ENCODE measurements at places on chromosomes 16 and 17.

- no peak for DNase-seq
Observed at GRCh38 chr16:67151431-67152097, 766 bp upstream of the B3GNT9 start.

DNA sequence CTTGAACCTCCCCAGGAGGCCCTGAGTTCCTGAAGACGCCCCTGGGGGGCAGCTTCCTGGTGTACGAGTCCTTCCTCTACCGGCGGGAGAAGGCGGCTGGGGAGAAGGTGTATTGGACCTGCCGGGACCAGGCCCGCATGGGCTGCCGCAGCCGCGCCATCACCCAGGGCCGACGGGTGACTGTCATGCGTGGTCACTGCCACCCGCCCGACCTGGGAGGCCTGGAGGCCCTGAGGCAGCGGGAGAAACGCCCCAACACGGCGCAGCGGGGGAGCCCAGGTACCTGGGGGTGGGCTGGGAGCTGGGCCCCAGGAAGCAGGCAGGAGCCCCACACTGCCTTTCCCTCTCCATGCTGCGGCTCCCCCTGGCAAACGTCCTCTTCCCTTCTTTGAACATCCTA is 22.0 kb downstream of the FLYWCH1 start:
- no peak for DNase-seq

- no peak for DNase-seq
Observed at GRCh38 chr16:49542391-49542891, 168.8 kb downstream of the C16orf78 start.

DNA sequence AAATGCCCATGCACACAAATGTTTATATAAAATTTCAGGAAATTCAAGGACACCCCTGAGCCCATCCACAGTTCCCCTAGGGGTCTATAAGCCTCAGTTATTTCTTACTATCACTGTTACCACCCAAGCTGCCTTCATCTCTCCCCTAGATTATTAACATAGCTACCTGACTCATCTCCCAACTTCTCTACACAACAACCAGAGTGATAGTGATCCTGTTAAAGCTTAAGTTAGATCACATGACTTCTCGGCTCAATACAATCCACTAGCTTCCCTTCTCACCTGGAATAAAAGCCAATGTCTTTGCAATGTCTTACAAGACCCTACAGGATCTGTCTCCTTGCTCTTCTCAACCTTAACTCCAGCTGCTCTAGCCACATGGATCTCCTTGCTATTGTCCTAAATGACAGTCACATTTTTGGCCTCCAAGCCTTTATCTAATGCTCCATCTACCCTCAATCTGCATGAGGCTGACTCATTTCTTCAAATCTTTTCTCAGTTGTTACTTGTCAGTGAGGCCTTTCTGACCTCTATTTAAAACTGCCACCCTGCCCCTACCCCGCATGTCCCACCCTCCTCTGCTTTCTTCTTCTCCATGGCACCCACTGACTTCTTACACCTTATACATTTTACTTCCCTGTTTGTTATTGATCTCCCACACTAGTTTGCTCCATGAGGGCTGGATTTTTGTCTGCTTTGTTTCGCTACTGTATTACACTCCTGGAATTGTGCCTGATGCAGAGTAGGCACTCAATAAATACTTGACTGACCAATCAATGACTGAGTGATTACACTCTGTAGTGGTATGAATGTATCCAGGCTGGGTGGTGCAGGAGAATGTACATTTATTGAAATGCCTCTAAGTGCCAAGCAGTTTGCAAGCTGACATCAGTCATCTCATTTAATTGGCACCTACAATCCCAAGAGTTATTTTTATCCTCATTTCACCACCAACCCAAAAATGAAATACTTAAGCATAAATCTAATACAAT is 5.2 kb upstream of the LIG3 start:
- DNase-seq, result no peak

GRCh38 chr17:50177983-50178834 is 12.4 kb downstream of the SGCA start:
- peak; percentile 90 for DNase-seq

DNA sequence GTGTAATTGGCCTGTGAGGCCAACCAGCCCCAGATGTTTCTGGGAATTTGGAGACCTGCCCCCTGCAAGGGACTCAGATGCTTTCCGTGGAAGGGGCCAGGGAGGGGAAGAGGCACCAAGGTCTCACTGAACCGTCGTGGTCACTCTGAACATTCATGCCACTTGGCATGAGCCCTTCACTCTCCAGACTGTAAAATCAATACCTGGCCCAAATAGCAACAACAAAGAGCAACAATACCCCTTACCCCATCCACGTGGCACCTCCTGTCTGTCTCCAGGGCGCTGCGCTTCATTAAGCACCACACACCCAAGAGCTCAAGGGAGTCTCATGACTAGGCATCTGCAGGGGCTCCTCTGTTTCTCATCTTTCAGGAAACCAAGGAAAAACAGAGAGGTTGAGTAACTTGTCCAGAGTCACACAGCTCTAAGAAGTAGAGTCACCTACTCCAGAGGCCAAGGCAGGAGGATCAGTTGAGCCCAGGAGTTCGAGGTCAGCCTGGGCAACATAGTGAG is 52.8 kb downstream of the SOCS1 start:
- no peak for DNase-seq

DNA sequence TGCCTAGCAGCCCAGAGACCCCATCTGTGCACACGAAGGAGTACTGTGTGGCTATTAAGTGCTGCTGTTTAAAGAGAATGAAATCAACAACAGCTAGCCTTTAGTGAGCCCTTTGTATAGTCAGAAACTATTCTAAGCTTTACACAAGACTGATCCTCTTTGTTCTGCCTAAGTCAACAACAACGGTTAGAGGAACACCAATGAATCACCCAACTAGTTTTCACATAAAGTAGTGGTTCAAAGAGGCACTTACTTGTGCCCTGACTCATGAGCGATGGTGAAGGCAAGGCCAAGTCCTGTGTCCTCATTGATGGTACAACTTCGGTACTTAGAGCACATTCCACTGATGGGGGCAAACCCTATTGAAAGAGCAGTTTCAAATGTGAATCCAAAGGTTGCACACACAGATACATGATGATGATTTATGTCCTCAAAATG is 75.8 kb downstream of the ADAMTS18 start:
- no peak for DNase-seq

GRCh38 chr17:66892246-66892645 is 57.3 kb downstream of the CACNG5 start:
- no peak for DNase-seq

- no peak for DNase-seq
Observed at GRCh38 chr16:84404936-84405639, 36.8 kb downstream of the ATP2C2 start.

DNA sequence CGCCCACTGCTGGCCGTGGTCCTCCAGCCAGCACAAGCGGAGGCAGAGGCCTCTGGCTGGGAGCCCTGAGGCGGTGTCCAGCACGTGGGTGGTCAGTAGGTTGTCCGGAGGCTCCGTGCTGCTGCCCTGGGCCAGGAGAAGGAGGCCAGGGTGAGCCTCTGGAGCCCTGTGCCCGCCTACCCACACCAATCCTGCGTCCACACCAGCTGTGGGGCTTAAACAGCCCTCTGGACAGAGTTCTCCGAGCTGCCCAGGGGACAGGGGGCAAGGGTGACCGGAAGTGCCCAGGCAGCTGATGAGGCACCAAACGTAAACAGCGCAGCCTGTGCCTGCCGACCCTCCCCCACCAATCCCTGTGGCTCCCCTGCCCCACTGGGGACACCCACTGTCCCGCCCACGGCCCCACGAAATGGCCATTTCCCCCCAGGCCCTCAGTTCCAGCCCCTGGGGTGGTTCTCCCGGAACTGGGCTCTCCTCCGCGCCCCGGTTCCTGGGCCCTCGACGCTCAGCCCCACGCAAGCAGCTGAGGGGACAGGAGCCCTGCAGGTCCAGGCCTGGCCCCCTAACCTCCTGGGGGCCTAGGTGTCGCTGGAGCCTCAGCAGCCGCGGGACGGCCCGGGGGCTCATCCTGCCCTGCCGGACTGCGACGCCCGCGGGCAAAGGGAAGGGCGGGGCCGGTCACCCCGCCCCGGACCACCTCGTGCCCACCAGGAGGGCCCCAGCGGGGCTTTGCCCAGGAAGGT is 27.9 kb upstream of the DBNDD1 start:
- peak; percentile 80 for DNase-seq

- DNase-seq, result no peak
Observed at GRCh38 chr17:73654241-73654640, 10.0 kb upstream of the SDK2 start.

- DNase-seq, result no peak
Observed at GRCh38 chr17:68886401-68886800, 68.8 kb downstream of the ABCA8 start.

GRCh38 chr17:53462393-53462811 is 360.3 kb upstream of the KIF2B start:
- no peak for DNase-seq

DNA sequence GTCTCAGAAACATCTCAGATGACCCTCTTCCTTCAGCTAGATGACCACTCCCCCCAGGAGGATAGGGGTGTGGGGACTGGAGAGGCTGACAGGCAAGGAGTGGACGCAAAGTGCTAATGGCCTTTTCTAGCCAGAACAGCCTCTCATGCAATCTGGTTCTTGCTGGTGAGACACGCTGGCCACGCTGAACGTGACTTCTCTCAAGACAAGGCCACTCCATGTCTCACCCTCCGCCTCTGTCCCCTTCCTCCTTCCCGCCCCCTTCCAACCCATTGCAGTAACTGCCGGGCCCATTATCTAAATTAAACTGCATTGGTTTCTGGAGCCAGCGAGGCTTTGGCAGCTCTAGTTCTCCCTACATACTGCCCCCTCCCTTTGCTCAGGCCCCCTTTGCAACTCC is 9.5 kb downstream of the CACNA1G start:
- no peak for DNase-seq

GRCh38 chr16:1631230-1631629 is 19.1 kb downstream of the CRAMP1 start:
- DNase-seq, result no peak

DNA sequence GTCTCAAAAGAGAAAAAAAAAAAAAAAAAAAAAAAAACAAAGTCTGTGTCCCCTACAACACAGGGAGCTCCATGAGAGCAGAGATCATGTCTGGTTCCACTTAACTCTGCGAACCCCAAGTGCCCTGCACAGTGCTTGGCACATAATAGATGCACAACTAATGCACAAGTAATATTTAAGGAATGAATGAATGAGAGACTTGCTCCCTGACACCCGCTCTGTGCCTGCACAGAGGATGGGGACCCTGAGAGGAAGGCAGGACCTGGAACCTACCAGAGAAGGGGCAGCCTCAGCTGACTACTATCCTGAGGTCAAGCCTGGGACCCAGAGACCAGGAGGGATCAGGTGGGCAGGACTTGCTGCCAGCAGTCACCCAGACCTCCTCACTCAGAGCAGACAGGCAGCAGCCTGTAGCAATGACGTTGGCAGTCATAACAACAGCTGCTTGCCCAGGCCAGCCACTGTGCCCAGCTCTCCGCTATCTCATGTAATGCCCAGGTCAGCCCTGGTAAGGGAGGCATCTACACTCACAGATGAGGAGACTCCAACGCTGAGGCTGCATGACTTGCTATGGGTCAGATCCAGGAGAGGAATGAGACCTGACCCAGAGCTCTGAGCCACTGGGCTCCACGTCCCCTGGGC is 2.9 kb downstream of the MYO15A start:
- no peak for DNase-seq

DNA sequence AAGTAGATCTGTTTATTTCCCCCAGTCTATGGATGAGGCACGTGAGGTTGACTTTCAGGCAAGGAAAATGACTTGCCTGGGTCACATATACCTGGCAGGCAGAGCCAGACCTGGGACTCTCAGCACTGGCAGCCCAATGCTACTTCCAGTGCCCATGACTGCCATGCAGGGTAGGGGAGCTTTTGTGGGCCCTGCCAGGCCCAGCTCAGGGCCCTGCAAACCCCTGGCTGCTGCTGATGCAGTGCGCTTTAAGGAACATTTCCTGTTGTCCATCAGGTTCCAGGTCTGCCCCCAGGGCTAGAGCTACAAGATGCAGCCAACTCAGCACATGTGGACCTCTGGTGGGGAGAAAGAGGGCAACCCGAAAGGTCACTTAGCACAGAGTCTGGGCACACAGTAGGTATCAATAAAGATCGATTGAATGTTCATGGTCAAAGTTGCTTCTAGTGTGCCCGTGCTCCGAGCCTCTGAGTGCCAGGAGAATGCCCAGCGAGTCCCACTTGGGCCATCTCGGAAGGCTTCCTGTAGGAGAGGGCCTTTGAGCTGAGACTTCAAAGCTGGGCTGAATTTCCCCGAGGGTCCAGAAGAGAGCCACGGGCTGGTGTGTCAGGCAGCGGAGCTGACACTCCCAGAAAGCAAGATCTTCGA is 513 bp upstream of the TBX21 start:
- no peak for DNase-seq

DNA sequence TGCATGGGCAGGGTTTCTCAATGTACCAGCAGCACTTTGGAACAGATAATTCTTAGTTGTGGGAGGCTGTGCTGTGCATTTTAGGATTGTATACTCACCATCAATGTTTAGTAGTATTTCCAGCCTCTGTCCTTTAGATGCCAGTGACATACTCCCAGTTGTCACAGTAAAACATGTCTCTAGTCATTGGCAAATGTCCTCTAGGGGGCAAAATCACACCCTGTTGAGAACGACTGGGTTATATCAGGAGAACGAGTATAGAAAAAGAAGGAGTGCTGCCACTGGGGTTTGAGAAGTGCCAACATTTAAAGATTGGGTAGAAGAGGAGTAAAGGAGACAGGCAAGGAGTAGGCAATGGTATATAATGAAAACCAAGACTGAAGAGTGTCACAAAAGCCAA is 37.9 kb upstream of the SMIM36 start:
- DNase-seq, result no peak

GRCh38 chr17:3887804-3888203 is 5.0 kb downstream of the CAMKK1 start:
- no peak for DNase-seq

GRCh38 chr17:58487589-58488427 is at the start of gene HSF5:
HSF5 (minus strand) TSS chr17:58488408; CDS start chr17:58488274, 134 bp downstream.
- peak; percentile 54 for DNase-seq

DNA sequence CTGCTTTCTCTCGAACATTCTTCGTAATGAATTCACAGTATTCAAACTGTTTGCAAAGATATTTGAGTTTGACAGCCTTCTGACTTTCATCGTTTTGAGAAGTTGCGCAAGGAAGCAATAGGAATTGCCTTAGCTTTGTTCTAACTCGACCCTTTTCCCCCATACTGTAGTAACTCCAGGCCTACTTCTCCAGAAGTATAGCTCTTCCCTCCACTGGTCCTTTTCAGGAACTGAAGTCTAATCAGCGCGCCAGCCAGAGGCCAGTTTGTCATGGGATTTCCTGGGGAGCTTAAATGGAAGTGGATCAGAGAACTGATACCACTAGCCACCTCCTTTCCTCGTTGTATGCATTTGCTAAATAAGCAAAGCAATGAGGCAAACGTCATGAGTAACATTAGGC is 27.9 kb downstream of the CDR2 start:
- no peak for DNase-seq
